ENCODE measurements at places on chromosomes 3 and 15. TPM values are rescaled to one million over a fixed set of nuclear protein-coding genes. Genes with fewer than 3 reads are reported as not detected.

Gene ARPP21
- total RNA-seq = 0.45 TPM

Gene SI
- total RNA-seq = not detected

Gene RASGRP1
- total RNA-seq = 0.50 TPM

Gene PLA2G4F
- not detected for total RNA-seq

Gene CSPG5
- 1.2 TPM for total RNA-seq

Gene ATP10A
- total RNA-seq = 36.6 TPM

Gene CCDC54
- not detected for total RNA-seq

Gene CPA3
- total RNA-seq = not detected

Gene ANKUB1
- total RNA-seq = not detected

- no peak for DNase-seq
Measured at GRCh38 chr3:5707794-5708193, 520.3 kb downstream of the EDEM1 start.

- no peak for DNase-seq
Measured at GRCh38 chr15:63288778-63289378, 11.5 kb downstream of the APH1B start.

DNA sequence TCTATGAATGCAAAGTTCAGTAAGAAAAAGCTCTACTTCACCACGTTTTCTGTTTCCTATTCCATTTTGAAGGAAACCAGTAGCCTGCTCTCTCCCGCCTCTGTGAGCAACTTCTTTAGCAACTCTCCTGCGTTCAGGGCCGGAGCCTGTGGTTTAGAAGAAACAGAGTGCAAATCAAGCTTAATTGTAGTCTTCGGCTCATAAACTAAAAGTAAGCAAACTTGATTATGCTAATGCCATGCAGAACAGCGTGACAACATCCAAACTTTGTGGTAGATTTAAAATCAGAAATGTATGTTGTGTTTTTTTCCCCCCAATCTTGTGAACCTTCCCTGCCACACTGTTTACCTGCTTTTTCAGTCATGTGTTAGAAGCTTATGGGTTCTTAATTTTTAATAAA is 87.4 kb downstream of the SEMA6D start:
- no peak for DNase-seq

GRCh38 chr3:83002869-83003445 is 1241.5 kb upstream of the GBE1 start:
- DNase-seq = no peak

- DNase-seq = no peak
Measured at GRCh38 chr3:151382671-151383070, 1.9 kb downstream of the P2RY12 start.

- DNase-seq = no peak
Measured at GRCh38 chr3:56693750-56694149, 10.7 kb upstream of the TASOR start.

- peak; percentile 74 for DNase-seq
Measured at GRCh38 chr3:124504332-124505059, 225.8 kb upstream of the UMPS start.

DNA sequence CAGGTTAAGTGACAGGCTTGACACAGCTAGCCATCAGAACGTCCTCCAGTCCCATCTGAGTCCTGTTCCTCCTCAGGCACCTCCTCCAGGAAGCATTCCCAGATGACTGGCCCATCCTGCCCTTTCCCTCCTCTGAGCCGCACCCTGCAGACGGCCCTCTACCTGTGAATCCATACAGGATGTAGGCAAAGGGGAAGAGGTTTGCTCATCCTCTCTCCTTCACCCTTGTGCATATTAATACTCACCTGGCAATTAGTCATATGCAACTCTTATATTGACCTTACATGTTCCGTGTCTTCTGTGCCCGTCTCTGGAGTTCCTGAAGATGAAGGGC is 61.9 kb downstream of the SMAD3 start:
- no peak for DNase-seq

DNA sequence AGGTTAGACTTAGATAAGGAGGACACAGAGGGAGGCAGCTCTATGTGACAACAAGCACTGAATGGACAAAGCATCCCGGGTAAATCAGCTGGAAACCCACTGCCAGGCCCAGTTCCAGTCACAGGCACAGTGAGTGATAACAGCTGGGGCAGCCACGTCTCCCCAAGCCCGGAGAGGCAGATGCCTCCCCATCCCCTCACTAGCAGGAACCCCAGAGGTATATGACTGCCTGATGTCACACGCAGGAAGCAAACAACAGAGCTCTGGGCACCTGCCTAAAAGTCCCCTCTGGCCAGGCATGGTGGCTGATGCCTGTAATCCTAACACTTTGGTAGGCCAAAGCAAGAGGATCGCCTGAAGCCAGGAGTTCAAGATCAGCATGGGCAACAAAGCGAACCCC is 18.2 kb downstream of the C15orf62 start:
- no peak for DNase-seq

GRCh38 chr3:15693355-15693754 is 91.8 kb downstream of the BTD start:
- peak; percentile 12 for DNase-seq

DNA sequence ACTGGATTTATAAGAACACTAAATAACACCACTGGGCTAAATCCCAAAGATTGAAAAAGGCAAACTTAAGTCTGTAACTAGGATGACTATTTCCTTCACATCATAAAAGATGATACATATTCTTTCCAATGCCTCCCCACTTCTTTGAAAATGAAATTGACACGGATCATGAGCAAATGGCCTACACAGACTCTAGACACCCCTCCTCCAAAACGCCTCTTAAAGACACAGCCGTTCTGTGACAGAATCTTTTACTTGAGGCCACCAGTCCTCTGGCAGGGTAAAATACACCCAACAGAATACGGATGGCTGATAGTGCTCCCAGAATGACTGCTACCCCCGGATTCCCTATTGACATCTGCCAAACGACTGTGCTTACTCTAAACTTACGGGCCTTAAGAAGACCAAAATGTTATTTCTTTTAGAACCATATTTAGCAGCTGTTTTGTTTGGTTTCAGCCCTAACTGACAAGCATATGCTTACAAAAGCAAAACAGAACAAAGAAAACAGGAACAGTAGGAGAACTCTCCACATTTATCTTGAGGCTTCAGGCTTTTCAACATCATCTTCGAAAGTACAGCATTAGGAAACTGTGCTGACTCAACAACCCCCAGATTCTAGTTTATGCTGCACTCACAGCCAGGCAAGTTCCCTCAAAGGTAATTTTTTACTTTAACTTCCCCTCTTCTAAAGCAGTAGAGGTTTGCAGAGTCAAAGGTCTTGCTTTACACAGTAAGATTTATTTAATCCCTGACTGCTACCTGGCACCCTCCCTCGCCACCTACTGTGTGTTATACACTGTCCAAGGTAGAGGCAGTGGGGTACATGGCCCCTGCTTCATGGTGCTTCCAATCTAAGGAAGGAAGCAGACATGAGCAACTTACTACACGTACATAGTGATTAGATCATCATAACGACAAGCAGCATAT is 84.3 kb downstream of the TNIK start:
- DNase-seq = no peak

GRCh38 chr3:120846073-120846472 is 61.9 kb upstream of the STXBP5L start:
- DNase-seq = no peak

DNA sequence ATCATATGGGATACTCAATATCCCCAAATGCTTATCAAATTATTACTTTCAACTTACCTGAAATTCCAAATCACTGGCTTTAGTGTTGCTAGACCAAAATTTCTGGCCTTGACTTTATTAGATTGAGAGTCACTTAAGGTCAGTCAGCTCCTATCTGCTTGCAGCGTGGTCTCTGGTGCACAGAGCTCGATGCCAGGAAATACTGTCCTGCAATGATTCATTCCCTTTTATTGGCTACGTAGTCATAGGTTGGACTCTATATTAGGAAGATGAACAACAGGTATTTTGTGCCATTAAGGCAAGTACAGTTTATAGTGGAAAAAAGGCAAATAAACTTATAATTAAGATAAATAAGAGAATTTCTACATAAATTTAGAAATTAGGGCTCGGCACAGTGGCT is 378.6 kb upstream of the MCTP2 start:
- no peak for DNase-seq

- no peak for DNase-seq
Measured at GRCh38 chr15:41885841-41886240, 8.0 kb downstream of the SPTBN5 start.

GRCh38 chr3:29758434-29759322 is 477.8 kb downstream of the RBMS3 start:
- peak; percentile 92 for DNase-seq

GRCh38 chr15:31303726-31304648 is 22.6 kb upstream of the KLF13 start:
- no peak for DNase-seq

- no peak for DNase-seq
Measured at GRCh38 chr3:13801361-13802204, 78.3 kb downstream of the WNT7A start.

GRCh38 chr3:175199961-175200360 is 340.8 kb downstream of the NAALADL2 start:
- DNase-seq = peak; percentile 60

Data from astrocyte (in vitro differentiated cells and primary cell).